ENCODE measurements at places on chromosomes 5 and 9. TPM values are rescaled to one million over a fixed set of nuclear protein-coding genes. Genes with fewer than 3 reads are reported as not detected.

Gene CDKN2A
- 0.35 TPM for total RNA-seq

Gene PHYHD1
- total RNA-seq: 22.2 TPM

Gene SMC2
- total RNA-seq: 47.0 TPM

Gene TMEM252
- not detected for total RNA-seq

Gene SOX30
- 0.13 TPM for total RNA-seq

Gene LECT2
- not detected for total RNA-seq

Gene PCSK5
- total RNA-seq: 6.3 TPM

Gene CRB2
- 2.9 TPM for total RNA-seq

Gene CDH9
- 0.79 TPM for total RNA-seq

Gene KIF4B
- total RNA-seq: 0.07 TPM

Gene ACTL7B
- total RNA-seq: 0.09 TPM

Gene IQGAP2
- total RNA-seq: 22.5 TPM

Gene CARTPT
- not detected for total RNA-seq

Gene SPINK7
- total RNA-seq: not detected

Gene ZDHHC11B
- total RNA-seq: 0.86 TPM

Gene DNAJB5
- 38.9 TPM for total RNA-seq

Gene ELOVL7
- 2.5 TPM for total RNA-seq

Gene BAAT
- total RNA-seq: 0.15 TPM

Gene PRLR
- 2.5 TPM for total RNA-seq

Gene CBY3
- total RNA-seq: 1.6 TPM

Gene FBXL7
- 14.6 TPM for total RNA-seq

Gene SECISBP2
- total RNA-seq: 62.7 TPM

Gene SELENOP
- 8.5 TPM for total RNA-seq

Gene OBP2B
- total RNA-seq: not detected

Gene PCDHA12
- total RNA-seq: 7.2 TPM

Gene LRRC19
- not detected for total RNA-seq

Gene CHSY3
- total RNA-seq: 0.37 TPM

Gene NXNL2
- total RNA-seq: 0.33 TPM

Gene TAS2R1
- total RNA-seq: not detected

Gene GIN1
- total RNA-seq: 6.6 TPM

Gene CCNI2
- total RNA-seq: 0.57 TPM

Gene FRRS1L
- 3.3 TPM for total RNA-seq
